ENCODE measurements at places on chromosomes 3 and 15. TPM values are rescaled to one million over a fixed set of nuclear protein-coding genes. Genes with fewer than 3 reads are reported as not detected.

CYP1A1 gene
- polyA plus RNA-seq, result not detected

ENTPD3 gene
- polyA plus RNA-seq, result 0.71 TPM

MAP1A gene
- polyA plus RNA-seq, result 45.2 TPM

SERINC4 gene
- polyA plus RNA-seq, result 0.90 TPM

FSIP1 gene
- polyA plus RNA-seq, result 0.94 TPM

CPLX3 gene
- polyA plus RNA-seq, result not detected

KCNMB3 gene
- polyA plus RNA-seq, result 3.8 TPM

SPINK8 gene
- polyA plus RNA-seq, result not detected

PRKCI gene
- 19.3 TPM for polyA plus RNA-seq

P2RY14 gene
- 1.5 TPM for polyA plus RNA-seq

PIF1 gene
- polyA plus RNA-seq, result 8.6 TPM
